ENCODE measurements at places on chromosomes 6 and 20. TPM values are rescaled to one million over a fixed set of nuclear protein-coding genes. Genes with fewer than 3 reads are reported as not detected.

DNA sequence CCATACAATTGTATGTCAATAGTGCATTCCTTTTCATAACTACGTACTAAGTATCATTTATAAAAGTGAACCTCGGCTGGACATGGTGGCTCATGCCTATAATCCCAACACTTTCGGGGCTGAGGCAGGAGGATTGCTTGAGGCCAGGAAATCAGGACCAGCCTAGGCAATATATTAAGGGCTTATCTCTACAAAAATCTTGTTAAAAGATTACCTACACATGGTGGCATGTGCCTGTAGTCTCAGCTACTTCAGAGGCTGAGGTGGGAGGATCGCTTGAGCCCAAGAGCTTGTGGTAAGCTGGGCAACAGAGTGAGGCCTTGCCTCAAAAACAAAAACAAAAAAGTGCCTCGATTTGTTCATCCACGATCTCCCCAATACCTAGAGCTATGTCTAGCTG is 449.7 kb upstream of the SULF2 start:
- no peak for DNase-seq

DNA sequence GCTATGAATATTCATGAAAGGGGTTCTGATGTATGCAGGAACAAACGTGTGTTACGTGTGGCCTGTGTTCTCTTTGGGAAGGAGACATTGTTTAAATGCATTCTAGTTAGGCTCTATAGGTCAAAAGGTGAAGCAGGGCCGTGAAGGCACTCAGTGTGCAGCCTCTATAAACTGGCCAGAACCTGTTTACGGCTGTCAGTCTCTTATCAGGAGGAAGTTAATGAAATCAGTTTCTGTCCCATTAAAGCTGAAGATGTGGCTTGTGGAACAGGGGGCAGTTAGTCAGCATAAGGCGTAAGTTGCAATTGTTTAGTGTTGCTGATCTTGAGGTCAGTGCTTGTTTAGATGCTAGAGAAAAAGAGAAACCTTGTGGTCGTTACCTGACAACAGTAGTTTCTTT is 111.5 kb upstream of the KCNG1 start:
- DNase-seq, result no peak

- no peak for DNase-seq
These were observed 6.6 kb downstream of the ADAM33 start for GRCh38 chr20:3674995-3675900.

DNA sequence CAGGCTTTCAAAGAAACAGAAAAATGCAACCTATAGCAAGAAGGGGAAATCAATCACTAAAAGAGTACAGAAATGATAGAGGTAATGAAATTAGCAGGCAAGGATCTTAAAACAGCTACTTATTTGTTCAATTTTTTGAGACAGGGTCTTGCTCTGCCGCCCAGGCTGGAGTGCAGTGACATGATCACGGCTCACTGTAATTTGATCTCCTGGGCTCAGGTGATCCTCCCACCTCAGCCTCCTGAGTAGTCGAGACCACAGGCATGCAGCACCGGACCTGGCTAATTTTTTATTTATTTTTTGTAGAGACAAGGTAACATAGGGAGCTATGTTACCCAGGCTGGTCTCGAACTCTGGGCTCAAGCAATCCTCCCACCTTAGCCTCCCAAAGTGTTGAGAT is 21.6 kb downstream of the TFB1M start:
- no peak for DNase-seq

- no peak for DNase-seq
These were observed 11.3 kb downstream of the MBOAT1 start for GRCh38 chr6:20200761-20201630.

GRCh38 chr20:48295966-48296421 is 510.7 kb upstream of the SULF2 start:
- DNase-seq, result no peak

DNA sequence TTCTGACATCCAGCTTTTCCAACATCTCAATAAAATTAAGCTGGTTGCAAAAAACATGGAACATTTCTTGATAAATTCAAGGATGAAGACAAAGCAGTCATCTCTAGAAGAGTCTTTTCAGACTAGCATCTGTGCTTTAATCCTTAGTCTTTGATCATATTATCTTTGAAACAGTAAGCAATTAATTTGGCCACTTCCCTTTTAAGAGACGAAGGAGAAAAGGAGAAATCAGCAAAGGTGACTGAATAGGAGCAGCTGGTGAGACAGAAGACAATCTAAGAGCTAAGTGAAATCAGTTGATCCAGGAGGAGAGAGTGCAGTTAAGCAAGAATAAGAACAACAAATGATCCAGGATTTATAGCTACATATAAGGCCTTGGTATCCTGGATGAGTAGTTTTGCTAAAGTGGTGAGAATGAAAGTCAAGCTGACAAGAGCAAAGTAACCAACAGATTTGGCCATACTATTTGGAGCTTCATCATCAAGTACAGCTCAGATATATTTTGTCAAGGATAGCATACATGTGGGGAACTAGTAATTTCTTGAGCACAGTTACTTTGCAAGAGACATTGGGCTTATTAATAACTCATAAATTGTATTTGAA is 215.5 kb downstream of the ADGB start:
- no peak for DNase-seq

GRCh38 chr20:59830665-59831023 is 102.8 kb downstream of the SYCP2 start:
- DNase-seq, result no peak

DNA sequence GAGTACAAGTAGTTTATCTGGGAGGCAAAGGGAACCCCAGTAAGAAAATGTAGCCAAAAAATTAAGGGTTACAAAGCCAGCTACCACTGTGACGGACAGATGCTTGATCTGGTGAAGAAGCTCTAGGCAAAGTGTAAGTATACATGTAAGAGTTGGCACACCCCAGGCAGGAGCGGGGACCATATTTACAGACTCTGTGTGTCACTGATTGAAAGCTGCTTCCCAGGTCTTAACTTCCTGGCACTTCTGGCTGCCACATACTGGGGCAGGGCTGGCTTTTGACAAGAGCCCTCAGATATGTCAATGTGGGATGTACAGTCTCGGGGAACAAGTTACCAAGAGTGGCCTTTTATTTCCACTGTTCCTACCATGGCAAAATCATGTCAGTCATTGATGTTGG is 48.0 kb upstream of the BCLAF1 start:
- no peak for DNase-seq

DNA sequence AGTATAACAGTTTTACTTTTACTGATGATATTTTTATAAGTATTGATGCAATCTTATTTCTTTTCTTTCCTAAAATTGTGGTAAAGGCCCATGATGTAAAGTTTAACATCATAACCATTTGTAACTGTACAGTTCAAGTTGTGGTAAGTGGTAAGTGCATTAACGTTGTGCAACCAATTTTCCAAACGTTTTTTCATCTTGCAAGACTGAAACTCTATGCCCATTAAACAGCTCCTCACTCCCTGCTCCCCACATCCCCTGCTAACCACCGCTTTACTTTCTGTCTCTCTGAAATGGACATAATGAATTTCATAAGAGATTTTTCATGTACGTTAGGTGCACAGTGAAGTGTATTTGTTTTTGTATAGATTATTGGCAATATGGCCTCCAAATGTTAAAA is 106.0 kb downstream of the PACRG start:
- no peak for DNase-seq

DNA sequence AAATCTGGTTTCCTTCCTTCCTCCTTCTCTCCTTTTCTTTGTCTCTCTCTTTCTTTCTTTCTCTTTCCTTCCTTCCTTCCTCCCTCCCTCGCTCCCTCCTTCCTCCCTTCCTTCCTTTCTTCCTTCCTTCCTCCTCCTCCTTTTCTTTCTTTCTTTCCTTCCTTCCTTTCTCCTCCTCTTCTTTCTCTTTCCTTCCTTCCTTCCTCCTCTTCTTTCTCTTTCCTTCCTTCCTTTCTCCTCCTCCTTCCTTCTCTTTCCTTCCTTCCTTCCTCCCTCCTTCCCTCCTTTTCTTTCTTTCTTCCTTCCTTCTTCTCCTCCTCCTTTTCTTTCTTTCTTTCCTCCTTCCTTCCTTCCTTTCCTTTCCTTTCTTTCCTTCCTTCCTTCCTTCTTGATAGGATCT is 61.2 kb downstream of the VIP start:
- no peak for DNase-seq

DNA sequence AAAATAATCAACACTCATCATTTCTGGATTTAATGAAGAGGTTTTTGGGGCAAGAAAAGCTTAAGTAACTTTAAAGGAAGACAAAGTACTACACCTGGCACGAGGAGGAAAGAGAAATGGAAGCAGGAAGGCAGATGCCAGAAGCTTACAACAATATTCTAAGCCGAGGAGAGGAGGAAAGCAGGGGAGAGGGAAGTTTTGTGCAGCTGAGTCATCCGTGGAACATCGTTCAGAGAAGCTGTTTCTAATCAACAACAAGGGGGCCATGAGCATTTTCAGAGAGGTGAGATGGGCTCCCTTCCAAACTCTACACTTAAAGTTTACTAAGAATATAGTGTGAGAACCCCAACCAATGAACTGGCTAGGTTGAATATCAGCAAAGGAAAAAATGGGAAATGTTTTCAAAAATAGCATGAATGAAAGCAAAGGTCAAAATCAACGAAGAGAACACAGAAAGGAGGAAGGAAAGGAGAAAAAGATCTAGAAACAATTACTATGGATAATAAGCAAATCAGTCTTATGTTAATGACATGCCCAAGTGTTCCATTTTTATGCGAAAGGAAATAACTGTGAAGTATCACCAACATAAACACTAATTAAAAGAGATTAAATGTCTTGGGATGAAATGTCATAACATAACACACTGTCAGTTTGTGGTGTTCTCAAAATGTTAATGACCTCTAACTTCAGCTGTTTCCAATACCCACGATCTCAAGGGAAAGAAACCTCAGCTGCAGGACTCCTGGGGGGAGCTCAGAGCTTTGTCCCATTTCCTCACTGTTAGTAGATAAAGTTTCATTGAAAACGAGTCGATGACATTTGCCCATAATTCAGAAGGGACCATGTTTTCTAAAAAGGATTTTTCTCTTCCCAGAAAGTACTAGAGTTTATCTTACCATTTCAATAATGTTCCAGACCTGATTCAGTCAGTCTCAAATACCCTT is 203.4 kb upstream of the STXBP5 start:
- DNase-seq, result no peak

- DNase-seq, result no peak
These were observed 9.5 kb downstream of the CNKSR3 start for GRCh38 chr6:154500769-154501577.

DNA sequence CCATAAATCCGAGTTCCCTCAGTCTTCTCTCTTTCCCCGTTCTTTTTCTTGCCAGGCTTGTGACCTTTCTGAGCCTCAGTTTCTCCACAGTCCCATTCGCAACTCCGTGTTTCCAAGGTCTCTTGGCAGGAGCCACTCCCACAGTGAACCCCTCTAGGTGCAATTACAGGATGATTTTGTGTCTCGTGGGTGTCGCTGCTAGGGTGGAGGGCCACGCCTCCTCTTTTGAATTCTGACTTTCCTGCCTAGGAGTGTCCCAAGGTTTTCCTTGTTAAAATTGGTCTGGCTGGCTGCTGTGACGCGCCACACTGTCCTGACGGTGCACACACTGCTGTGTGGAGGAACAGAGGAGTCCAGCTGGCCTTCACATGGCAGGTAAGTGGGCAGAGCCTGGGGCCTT is at the start of gene TGM6:
Gene TGM6 (plus strand): TSS at position 301 of the 400 bp plus-strand sequence. CDS start 68 bp downstream, at position 369.
- no peak for DNase-seq

DNA sequence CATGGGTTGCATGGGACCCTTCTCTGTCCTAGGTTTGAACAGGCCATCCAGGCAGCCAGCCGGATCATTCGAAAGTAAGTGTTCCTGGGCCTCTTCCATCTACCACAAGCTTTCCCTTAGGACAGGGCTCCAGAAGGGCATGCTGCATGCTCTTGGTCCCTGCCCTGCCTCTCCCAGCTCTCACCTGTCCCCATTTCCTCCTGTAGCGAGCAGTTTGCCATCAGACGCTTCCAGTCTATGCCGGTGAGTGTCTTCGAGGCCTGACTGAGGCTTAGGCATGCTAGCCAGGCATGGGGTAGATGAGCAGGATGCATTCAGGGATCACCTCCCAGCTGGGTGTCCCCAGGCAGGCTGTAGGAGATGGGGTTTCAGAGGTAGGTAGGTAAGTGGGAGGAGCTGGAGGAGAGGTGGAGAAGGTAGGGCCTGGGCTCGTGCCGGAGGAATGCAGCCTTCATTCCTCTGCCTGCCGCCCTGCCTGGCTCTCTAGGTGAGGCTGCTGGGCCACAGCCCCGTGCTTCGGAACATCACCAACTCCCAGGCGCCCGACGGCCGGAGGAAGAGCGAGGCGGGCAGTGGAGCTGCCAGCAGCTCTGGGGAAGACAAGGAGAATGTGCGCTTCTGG is 4.3 kb downstream of the CDC25B start:
- DNase-seq, result no peak

DNA sequence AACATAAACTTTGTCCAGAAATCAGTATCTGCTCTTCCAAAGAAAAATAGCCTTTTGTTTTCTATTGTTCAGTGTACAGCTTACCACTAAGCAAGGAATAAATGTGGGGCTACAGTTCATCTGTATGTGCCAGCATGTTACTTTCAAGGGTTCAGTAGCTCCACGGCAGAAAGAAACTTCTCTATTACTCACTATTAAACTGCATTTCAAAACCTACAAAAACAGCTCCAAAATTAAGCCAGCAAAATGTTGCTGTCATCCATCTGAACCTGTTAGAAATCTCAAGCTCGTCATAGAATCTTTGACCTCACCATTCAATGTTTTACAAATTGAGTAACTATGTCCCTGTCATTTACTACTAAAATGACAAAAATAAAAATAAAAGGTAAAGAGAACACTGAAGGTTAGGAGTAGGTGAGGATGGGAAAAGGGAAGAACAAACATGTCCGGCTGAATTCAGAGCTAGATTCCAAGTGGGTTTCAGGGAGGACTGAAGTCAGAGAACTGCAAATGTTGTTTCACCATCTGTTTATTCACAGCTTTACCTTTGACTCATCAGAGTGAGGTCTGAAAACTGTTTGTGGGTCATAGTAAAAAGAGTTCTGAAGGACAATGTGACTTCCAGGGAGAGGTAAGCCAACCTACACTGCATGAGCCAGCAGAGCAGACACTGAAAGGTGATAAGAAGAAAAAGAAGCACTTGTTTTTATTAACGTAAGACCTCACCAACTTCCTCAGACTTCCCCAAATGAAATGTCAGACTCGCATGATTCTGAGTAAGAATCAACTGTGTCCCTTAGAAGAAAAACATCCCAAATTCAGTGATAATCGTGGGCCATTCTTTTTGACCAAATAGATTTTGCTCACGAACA is 62.0 kb downstream of the ATXN1 start:
- no peak for DNase-seq

SAMD5 gene
- total RNA-seq, result 9.0 TPM

TOX2 gene
- 28.4 TPM for total RNA-seq

FAM50B gene
- 6.8 TPM for total RNA-seq

RGS19 gene
- 32.6 TPM for total RNA-seq
